ENCODE measurements at places on chromosomes 7 and 10. TPM values are rescaled to one million over a fixed set of nuclear protein-coding genes. Genes with fewer than 3 reads are reported as not detected.

GRCh38 chr7:32462451-32462850, 27.7 kb downstream of the LSM5 start:
- DNase-seq: no peak

- no peak for DNase-seq
These were observed 43.2 kb downstream of the SH2D4B start for GRCh38 chr10:80580638-80581468.

- no peak for DNase-seq
These were observed 116.3 kb downstream of the WDFY4 start for GRCh38 chr10:48801001-48801421.

The PALD1 gene
- total RNA-seq: 0.41 TPM

The FAM221A gene
- 9.0 TPM for total RNA-seq

DNA sequence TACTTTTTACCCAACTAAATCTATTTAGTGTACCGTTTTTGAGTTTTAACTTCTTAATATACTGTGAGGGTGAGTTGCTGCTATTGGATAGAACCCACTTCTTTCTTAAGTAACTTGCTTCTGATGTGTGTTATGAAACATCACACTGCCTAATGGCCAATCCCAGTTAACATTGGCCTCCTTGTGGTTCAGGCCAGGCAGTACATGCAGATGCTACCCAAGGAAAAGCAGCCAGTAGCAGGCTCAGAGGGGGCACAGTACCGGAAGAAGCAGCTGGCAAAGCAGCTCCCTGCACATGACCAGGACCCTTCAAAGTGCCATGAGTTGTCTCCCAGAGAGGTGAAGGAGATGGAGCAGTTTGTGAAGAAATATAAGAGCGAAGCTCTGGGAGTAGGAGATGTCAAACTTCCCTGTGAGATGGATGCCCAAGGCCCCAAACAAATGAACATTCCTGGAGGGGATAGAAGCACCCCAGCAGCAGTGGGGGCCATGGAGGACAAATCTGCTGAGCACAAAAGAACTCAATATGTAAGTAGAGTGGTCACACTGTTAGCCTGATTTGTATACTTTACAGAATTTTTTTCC, 39.7 kb downstream of the TES start:
- no peak for DNase-seq

The ARHGEF5 gene
- total RNA-seq: 17.0 TPM

- no peak for DNase-seq
These were observed 12.4 kb upstream of the SAMD8 start for GRCh38 chr10:75098902-75099673.

DNA sequence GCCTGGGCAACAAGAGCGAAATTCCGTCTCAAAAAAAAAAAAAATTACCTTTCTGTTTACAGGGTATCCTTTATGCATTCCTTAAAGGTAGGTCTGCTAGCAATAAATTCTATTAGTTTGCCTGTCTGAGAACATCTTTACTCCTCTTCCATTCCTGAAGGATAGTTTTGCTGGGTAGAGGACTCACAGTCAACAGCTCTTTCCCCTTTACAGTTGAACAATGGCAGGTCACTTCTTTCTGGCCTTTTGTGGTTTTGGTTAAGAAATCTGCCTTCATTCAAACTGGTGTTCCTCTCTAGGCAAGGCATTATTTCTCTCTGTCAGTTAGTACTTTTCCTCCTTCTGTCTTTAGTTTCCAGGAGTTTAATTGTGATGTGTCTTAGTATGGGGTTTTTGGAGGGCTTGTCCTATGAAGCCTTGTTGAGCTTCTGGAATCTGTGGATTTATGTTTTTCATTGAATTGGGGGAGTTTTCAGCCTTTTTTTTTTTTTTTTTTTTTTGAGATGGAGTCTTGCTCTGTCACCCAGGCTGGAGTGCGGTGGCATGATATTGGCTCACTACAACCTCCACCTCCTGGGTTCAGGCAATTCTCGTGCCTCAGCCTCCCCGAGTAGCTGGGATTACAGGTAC, 4.8 kb upstream of the DNAAF5 start:
- no peak for DNase-seq

DNA sequence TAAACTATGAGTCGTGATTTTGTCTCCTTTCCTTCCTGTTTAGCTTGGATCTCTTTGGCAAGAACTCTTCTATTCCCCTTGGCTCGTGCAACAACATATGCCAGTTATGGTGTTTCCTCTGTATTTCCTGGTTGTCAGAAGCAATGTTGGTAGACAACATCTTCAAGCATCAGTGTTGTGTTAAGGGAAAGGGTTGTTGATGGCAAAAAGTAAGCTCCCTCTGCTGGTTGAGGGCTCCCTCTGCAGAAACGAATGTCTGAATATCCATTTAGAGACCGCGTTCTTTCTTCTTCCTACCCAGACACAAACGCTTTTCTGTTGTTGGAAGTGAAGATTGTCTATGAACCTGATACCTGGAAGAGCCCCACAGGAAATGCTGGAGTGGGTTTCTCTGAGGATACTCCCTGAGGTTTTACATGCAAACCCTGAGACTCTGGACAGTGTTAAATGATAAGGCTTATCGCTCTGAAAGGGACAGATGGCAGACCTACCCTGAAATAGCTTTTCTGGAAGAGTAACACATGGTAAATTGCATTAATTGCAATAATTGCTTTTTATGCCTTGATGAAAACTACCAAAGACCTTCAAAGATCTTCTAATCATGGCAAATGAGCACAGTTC, 23.5 kb upstream of the C1QL3 start:
- DNase-seq: peak; percentile 10

The NUTM2E gene
- not detected for total RNA-seq

DNA sequence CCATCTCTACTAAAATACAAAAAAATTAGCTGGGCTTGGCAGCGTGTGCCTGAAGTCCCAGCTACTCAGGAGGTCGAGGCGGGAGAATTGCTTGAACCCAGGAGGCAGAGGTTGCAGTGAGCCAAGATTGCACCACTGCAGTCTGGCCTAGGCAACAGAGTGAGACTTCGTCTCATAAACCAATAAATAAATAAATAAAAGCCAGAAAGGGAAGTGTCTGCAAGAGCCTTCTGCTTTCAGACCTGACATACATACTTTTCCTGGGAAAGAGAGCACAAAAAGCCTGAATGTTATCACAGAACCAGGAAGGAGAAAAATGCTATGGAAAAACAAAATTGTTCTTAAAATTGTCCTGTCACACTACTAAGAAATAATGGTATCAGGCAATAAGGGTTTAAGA, 4.1 kb upstream of the KIF5B start:
- no peak for DNase-seq

DNA sequence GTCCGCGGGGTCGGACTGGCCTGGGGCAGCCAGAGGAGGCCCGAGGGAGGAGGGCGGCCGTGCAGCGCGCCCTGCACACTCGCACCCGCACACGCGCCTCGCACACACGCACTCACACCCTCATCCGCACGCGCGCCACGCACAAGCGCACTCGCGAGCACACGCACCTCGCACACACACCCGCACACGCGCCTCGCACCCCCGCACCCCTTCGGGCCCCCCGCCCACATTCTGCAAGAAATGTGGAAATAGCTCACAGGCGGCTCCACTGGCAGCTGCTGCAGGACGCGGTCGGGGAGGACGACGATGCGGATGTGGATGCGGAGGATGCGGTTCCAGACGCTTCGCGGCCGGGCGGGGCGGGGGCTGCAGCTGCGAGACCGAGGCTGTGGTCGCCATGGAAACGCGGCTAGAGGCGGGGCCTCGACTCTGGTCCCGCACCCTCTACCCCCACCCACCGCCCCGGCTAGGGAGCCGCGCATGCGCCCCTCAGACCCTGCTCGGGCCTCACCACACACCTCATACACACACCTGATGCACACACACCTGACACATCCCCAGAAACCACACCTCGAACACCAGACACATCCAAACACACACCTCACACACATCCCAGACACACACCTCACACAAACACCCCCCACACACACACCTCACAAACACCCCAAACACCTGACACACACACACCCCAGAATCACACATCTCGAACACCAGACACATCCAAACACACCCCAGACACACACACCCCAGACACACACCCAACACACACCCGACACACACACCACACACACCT, at the start of gene CALY:
TSS of gene CALY (minus strand) at position 320 of the 793 bp plus-strand sequence. CDS start 7,907 bp downstream, outside the sequence.
- DNase-seq: peak; percentile 84

The ASB4 gene
- not detected for total RNA-seq

- no peak for DNase-seq
These were observed 42.3 kb upstream of the CYCS start for GRCh38 chr7:25167262-25167843.

The AKR1C8 gene
- total RNA-seq: 0.80 TPM

GRCh38 chr7:99485094-99485493, 12.4 kb downstream of the ZNF789 start:
- DNase-seq: no peak

GRCh38 chr7:148804343-148805235, 79.5 kb downstream of the EZH2 start:
- no peak for DNase-seq

The ZNF37A gene
- total RNA-seq: 19.0 TPM

- peak; percentile 77 for DNase-seq
These were observed 217.9 kb downstream of the SFMBT2 start for GRCh38 chr10:7192831-7193361.

DNA sequence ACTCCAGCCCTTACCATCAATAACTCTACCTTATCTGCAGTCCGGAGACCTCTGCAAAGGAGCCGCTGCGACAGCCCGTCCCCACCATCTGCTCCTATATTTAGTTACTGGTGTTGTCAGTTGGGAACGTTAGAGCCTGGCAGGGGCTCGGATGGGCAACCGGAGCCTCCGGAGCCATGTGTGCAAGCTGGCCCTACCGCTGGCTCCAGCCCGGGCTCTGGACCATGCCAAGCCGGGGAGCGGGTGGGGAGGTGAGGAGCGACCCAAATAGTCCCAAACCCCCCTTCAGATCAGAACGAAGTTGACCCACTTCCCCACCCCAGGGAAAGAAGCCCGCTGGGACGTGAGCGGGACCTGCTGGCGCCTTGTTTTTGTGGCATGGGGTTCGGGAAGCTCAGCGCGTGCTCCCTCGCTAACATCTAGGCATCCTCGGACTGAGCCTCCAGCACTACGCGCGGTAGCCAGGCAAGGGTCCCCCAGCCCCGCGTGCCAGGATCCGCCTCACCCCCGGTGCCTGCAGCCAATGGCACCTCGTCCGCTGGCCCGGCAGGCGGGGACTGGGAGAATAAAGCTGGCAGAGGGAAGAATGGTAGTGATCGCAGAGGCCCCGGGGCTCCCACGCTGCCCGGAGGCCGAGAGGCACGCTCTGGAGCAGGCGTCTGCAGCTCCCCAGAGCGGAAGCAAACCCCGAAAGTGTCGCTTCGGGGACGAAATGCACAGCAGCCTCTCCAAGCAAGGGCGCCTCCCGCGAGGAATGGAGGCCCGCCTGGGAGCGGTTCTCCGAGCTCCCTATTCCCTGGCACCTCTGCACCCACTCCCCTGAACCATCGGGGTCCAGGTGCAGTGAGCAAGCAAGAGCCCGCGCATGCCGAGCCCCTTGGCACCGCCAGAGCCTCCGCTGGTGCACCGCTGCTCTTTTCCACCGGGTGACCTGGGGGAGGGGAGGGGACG, 679 bp downstream of the LRRC20 start:
- DNase-seq: peak; percentile 48

- no peak for DNase-seq
These were observed 17.6 kb upstream of the GDI2 start for GRCh38 chr10:5830629-5831445.

- no peak for DNase-seq
These were observed 42.3 kb upstream of the CDHR3 start for GRCh38 chr7:105920766-105921165.

DNA sequence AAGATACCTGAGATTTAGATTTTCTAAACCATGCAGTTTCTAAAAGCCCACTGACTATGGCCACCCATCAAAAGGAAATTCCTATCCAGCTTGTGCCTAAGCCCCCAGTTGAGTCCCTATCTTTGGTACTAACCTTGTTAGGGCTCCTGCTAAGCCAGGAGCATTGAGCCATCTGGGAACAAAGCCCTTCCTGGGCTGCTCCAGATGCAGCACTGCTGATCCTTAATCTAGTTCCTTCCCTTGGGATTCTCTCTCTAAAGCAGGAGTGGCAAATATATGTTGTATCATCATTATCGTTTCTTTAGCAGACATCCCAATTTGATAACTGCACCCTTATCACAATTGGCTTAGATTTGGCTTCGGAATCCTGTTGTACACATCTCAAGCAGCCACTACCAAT, 24.7 kb upstream of the PDLIM1 start:
- no peak for DNase-seq

The BLOC1S2 gene
- 51.5 TPM for total RNA-seq

The C1QL3 gene
- total RNA-seq: not detected

DNA sequence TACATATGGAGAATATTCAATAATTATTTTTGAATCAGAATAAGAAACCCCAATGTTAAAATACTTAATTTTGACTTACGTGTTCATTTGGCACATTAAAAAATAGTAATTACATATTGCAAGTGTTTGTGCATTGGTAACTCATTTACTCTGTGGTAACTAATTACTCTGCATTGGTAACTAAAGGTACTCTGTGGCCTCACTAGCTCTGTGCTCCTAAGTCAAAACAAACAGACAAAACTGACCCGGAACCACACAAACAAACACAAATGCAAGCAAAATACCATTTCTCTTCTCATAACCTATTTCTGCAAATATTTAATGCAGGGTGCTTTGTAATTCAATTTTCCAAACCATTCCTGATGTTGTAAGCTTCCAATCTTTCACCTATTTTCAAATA, 1244.3 kb downstream of the REEP3 start:
- DNase-seq: no peak

DNA sequence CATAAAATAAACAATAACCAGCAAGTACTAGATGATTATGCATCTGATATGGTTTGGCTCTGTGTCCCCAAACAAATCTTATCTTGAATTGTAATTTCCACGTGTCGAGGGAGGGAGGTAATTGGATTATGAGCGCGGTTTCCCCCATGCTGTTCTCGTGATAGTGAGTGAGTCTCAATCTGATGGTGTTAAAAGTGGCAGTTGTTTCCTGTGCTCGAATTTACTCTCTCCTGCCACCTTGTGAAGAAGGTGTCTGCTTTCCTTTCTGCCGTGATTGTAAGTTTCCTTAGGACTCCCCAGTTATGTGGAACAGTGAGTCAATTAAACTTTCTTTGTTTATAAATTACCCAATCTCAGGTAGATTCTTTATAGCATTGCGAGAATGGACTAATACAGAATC, 15.1 kb downstream of the CNTNAP2 start:
- DNase-seq: no peak

GRCh38 chr7:55381696-55382095, 16.6 kb downstream of the LANCL2 start:
- DNase-seq: no peak

GRCh38 chr7:27184337-27185012, 557 bp downstream of the HOXA11 start:
- peak; percentile 43 for DNase-seq

GRCh38 chr7:38461887-38462286, 169.3 kb downstream of the AMPH start:
- DNase-seq: no peak

GRCh38 chr7:32158076-32158475, 87.9 kb upstream of the PDE1C start:
- no peak for DNase-seq
